ENCODE measurements at places on chromosomes 7 and 10. TPM values are rescaled to one million over a fixed set of nuclear protein-coding genes. Genes with fewer than 3 reads are reported as not detected.

C7orf57 gene
- total RNA-seq: 0.26 TPM

DNA sequence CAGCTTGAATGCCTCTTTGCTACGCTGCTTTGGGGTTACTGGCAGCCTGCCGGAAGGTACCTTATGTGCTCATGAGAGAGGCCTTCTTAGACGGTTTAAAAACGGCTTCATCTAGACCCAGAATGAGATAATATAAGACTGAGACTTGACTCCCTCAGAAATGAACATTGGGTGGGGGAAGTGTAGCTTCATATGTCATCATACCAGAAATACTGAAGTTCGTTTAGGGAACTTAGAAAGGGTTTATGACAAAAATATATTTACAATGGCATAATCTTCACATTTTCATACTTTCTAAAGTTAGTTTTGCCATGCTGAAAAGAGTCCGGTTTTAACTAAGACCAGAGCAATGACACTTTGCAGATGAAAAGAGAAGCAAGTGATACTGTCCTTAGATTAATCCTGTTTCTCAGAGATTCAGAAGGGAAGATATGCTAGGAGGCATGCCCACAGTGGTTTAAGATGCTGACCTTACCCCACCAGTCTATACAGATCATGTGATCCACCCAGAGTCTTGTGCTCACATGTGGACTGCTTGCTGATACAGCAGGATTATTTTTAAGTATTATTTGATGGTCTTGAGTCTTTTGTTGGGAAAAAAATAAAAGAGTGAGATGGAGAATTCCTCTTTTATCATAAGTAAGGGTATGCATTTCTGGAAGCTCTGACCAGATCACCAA is 40.8 kb upstream of the HGF start:
- no peak for DNase-seq

CTAGE4 gene
- 0.84 TPM for total RNA-seq

FZD1 gene
- total RNA-seq: 5.2 TPM

GRCh38 chr10:47364911-47365310 is 16.7 kb downstream of the RBP3 start:
- DNase-seq: no peak

DNA sequence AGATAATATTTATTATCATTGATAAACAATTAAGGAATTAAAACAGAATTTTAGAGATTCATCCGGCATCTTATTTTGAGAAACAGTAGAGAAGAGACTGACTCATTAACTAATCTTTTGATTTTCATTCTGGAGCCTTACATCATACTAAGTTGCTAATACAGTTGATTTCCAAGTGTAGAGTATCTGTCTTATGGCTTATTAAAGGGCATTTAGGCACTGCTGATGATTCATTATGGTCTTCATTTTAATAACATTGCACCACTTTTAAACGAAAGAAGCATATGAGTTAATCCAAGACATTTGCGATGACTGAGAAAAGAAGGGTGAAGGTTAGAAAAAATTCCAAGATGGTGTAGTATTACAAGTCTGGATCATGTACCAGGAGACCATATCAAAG is 186.0 kb upstream of the CACNA2D1 start:
- DNase-seq: no peak

- no peak for DNase-seq
These were observed 637.0 kb downstream of the ZNF716 start for GRCh38 chr7:58086871-58087535.

- DNase-seq: no peak
These were observed 4.8 kb upstream of the TAF3 start for GRCh38 chr10:7813481-7813880.

- no peak for DNase-seq
These were observed 366.6 kb upstream of the SHH start for GRCh38 chr7:156178857-156179256.

GRCh38 chr7:102454468-102454867 is 10.2 kb downstream of the ALKBH4 start:
- DNase-seq: no peak

- no peak for DNase-seq
These were observed 79.3 kb upstream of the PDGFA start for GRCh38 chr7:598899-599298.

DNA sequence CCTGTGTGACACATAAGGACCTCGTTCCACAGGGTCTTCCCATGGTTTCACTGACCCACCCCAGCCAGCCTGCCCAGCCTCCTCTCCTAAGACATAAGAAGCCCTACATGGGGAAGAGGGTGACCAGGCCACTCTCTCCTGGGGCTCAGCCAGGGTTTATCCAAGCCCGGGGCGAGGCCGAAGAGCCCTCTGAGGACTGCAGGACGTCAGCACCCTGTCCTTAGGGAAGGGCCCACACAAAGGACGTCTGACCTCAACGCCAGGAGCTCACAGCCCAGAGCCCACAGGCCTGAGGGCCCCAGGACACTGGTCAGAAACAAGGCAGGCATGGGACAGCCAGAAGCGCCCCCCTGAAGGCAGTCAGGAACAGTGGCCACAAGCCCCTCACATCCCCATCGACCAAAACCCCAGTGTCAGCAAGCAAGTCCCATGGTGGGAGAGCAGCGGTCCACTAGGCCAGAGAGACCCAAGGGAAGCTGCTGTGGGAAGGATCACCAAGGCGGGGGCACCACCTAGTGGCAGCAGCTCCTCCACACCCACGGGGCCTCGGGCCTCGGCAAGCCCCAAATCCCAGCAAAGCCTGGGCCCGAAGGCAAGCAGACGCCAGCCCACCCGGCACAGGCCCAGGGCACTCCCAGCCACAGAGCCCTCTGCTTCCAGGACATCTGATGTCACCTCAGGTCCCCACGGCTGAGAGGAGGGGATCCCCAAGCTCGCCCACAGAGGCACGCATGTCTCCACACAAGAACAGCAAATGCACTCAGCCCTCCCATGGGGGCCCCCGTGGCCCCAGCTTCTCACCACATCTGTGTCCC is 23.4 kb downstream of the MAD1L1 start:
- peak; percentile 39 for DNase-seq

RET gene
- 0.37 TPM for total RNA-seq

GRCh38 chr7:131188367-131189339 is 139.0 kb upstream of the MKLN1 start:
- DNase-seq: peak; percentile 89

Measured in Caki2 (cell line).